Sigmoid colon (tissue), 7 donors: ENCODE measurements at places on chromosomes 12 and 14.

- no peak for DNase-seq
Observed at GRCh38 chr12:94879542-94879941, 124.0 kb downstream of the NDUFA12 start.

- no peak for DNase-seq
Observed at GRCh38 chr14:87630846-87631245, 362.1 kb downstream of the GALC start.

- DNase-seq, result no peak
Observed at GRCh38 chr12:54981796-54982195, 2.8 kb downstream of the TESPA1 start.

DNA sequence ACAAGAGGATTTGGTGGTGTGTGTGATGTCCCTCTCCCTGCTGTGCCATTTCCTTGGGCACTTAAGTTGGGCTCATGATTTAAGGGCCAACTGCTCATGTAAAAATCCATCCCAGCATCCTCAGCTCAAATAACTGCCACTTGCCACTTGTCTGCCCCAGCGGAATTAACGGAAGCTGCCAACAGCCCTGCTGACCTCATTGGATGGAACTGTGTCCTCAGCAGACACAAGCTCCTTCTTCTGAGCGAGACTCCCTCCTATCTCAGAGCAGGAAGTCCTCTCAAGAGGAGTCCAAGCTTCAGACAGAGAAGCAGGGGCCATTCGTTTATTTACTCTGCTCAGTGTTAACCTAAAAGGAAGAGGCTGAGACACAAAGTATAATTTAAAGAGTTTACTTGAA, 29.6 kb upstream of the PRMT8 start:
- no peak for DNase-seq

- peak; percentile 76 for DNase-seq
Observed at GRCh38 chr14:68784226-68784910, 8.5 kb downstream of the ZFP36L1 start.

DNA sequence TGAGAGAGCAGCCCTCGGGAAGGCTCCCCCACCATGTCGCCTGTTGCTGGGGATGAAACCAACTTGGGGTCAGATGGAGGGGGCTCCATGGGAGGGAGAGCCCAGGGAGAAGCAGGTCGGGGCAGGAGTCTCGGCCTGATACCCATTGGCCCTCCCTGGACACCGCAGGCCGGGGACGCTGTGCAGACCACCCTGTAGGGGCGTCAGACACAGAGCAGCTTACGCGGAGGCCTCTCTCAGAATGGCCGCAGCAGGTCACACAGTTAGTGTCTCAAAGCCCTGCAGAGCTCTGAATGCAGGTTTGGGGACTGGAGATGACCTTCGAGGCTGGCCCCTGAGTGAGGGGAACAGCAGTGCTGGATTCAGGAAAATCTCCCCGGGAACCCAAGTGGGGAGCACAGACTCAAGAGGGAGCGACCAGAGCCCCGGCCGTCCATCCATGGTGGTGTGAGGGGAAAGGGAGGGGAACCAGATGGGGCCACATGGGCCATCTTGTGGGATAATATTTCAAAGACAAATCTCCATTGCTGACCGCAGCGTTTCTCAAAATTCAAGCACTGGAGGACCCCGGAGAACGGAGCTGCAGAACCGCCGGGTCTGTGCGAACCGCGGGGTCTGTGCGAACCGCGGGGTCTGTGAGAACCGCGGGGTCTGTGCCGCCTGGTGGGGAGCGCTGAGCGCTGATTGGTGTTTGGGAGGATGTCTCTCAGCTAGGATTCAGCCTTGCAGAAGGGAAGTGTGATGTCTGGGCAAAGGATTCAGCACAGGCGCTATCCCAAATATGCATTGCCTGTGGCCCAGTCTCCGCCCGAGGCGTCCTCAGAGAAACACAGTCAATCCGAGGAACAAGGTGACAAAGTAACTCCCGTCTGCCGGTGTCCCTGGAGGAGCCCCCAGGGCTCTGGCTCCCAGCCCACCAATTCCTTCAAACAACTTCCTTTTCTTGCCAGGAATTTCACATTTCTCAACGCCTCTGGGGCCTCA, 324.4 kb upstream of the RTL1 start:
- no peak for DNase-seq

- peak; percentile 53 for DNase-seq
Observed at GRCh38 chr12:1827826-1828805, 7.8 kb downstream of the LRTM2 start.

- DNase-seq, result no peak
Observed at GRCh38 chr14:91876492-91876891, 9.2 kb upstream of the TC2N start.

DNA sequence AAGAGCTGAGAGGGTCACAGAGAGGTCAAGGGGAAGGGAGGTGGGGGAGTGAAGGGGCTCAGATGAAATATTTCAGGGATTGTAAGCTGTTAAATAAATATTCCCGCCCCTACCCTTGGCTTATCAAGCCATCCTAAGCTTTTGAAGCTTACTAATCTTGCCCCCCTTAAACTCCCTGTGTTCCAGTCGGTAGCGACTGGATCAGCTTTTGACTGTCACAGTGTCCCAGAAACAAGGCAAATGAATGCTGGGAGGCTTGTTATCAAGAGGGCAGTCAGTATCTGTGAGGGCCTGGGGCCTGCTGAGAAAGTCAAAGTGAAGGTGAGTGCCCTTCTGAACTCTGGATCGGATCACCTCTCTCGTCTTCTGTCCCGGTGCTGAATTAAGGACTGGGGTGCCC, 128.1 kb downstream of the DACT1 start:
- DNase-seq, result no peak

GRCh38 chr14:89652352-89652751, 235.3 kb upstream of the FOXN3 start:
- no peak for DNase-seq

DNA sequence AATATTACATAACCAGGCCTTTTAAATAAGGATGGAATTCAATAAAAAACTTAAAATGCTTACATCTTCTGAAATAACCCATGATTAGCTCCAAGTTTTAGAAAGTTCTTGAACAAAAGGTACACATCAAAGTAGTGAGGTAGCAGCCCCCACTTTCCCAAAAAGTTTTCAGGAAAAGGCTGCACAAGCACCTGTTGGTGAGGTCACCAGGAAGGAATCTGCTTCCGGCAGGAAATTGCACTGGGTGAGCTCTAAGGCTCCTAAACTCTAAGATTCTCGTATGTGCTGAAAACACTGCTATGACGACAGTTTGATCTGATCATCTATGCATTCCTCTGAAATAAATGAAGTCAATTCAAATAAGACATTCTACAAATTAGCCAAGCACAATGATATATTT, 34.3 kb upstream of the TTC7B start:
- no peak for DNase-seq

GRCh38 chr14:33586806-33587205, 364.1 kb downstream of the EGLN3 start:
- no peak for DNase-seq

DNA sequence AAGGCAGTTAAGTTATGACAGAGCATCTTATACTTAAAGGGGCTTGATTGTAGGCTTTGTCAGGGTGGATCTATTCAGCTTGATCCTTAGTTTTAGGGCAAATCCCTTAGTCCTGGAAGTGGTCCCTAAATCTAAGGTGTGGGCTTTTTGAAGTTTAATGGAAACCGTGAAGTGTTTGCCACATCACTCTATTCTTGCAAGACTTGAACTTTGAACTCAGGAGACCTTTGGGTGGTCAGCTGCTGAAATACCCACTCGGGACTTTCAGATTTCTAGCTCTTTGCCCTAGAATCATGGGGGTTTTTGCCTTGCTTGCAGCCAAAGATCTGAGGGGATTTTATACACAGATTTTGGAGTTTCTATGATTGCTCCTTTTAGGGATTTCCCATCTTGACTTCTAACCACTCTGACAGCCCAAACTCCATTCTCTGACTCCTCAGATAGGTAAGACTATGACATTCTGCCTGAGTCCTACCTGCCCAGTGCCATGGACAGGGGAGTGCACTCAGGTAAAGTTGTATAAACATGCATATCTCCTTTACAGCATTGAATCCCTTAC, 39.9 kb downstream of the SNAPC1 start:
- DNase-seq, result no peak

GRCh38 chr12:25271486-25272098, 20.9 kb upstream of the KRAS start:
- DNase-seq, result no peak

DNA sequence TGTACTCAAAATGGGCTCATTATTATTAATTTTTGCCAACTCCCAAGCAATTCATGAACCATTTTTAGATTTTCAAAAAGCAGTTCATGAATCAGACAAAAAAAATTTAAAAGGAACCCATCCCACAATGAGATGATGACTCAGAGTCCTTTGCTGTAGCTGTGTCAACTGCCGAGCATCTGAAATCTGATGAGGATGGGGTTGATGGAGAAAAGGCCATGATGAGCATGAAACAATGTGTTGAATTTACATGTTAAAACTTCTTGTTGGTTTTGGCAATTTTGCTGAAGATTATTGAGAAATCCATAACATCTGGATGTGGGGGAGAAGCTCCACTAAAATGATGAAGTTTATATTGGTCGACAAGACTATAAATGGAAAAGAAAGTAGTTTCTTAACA, 378.0 kb downstream of the FOXG1 start:
- DNase-seq, result no peak

- DNase-seq, result peak; percentile 21
Observed at GRCh38 chr12:99605-100004, 33.0 kb downstream of the IQSEC3 start.

- DNase-seq, result peak; percentile 94
Observed at GRCh38 chr12:48956279-48957140, 777 bp downstream of the ARF3 start.

DNA sequence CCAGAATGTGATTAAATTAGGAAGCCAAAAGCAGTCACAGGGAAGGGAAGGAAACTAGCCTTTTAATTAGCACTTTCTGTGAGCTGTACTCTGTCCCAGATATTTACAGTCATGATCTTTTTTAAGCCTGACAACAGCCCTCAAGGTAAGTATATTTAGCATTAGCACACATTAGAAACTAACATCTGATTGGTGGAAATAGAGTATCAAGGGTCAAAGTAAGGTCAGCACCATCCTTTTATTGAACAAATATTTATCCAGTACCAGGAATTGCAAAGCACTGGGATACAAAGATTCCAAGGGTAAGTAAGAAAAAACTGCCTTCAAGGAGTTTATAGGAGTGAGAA, 28.2 kb downstream of the RPGRIP1 start:
- DNase-seq, result no peak

DNA sequence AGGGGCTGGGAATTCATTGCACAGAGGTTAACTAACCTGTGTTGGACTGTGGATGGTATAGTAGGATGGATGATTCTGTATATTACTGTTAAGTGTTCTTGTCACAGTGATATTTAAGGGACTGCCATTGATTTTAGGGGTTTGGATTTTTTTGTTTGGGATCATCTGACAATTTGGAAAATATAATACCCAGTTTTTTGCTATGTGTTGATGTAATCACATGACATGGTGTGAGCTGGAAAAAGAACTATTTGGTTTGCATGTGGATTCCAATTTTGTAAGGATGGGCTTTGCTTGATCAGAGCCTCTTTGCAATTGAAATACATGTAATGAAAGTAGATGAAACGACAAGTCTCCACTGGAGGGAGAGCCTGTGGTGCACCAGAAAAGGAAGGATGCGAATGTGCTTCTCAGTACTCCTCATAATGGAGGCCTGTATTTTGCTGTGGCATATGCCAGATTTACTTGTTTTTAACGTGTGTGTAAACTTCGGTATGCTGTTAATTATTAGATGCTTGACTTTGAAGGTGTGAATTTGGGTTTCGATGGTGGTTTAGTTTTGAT, 2.7 kb downstream of the DYRK2 start:
- DNase-seq, result no peak

GRCh38 chr14:51738754-51739153, 87.0 kb downstream of the FRMD6 start:
- DNase-seq, result no peak

- DNase-seq, result no peak
Observed at GRCh38 chr12:116937640-116938039, 26.9 kb downstream of the FBXW8 start.

GRCh38 chr14:91872011-91872501, 4.7 kb upstream of the TC2N start:
- no peak for DNase-seq

DNA sequence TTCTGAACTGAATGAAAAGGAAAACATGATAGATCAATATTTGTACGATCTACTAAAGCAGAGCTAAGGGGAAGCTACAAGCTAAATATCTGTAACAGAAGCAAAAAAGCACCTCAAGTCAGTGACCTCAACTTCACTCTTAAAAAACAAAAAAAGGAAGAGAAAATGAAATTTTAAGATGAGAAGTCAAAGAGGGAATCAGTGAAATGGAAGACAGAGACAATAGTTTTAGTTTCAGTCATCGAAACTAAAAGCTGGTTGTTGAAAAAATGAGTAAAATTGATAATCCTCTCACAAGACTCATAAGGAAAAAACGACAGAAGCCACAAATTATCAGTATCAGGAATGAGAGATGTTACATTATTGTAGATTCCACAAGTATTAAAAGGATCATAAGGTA, 11.9 kb upstream of the SLC2A13 start:
- no peak for DNase-seq

DNA sequence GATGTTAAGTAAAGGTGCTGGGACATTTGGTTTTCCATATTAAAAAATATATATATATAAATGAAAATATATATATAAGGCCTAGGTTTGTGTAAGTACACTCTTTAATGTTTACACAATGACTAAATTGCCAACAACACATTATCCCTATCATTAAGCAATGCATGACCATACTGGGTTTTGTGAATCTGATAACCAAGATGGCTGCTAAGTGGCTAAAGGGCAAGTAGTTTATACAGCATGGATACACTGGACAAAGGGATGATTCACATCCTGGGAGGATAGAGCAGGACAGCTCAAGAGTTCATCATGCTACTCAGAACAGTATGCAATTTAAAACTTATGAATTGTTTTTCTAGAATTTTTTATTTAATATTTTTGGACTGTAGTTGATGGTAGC, 89.3 kb downstream of the FIGNL2 start:
- no peak for DNase-seq

GRCh38 chr12:116968986-116969385, 58.2 kb downstream of the FBXW8 start:
- no peak for DNase-seq

DNA sequence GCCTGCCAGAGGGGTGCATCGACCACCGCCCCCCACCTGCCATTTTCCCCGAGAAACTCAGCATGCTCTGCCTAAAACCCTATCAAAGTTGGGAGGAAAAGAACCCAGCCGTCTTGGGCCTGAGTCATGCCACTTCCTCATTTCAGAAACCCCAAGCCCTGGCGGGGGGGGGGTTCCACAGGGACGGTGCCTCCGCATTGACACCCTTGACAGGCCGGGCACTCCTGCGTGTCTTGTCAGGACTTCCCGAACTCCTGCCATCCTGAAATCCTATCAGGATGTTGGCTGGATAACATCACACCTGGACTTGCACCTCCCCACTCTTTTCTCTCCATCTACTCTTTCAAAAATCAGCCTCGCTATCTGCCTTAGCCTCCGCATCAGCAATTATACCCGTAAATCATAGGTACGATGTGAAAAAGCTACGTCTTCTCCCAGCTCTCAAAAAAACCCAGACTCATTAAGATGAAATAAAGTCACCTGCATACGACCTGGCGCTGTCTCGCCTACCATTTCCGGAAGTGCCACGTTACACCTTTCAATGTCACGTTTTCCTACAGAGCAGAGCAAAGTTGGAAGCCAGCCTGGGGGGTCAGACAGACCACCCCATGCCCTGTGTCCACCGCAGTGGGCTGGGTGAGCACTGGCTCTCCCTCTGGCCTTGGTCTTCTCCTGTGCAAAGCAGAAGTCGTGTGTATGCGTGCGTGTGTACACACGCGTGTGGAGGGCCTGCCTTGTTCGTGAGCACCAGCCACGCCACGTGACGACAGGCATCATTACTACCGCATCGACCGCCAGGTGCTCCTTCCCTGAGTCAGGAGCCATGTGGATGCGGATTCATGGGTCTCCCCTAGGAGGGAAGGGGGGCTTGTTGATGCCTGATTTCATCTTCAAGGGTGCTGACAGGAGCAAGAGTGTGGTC, 96.7 kb downstream of the RFLNA start:
- DNase-seq, result peak; percentile 83
